Suppressor macrophage (primary cell): ENCODE measurements at places on chromosomes 5 and 9.

GRCh38 chr9:128231638-128232527 lies 28.7 kb downstream of the DNM1 start:
- DNase-seq = no peak

- peak; percentile 43 for DNase-seq
Observed at GRCh38 chr5:35869685-35870277, 13.1 kb downstream of the IL7R start.

DNA sequence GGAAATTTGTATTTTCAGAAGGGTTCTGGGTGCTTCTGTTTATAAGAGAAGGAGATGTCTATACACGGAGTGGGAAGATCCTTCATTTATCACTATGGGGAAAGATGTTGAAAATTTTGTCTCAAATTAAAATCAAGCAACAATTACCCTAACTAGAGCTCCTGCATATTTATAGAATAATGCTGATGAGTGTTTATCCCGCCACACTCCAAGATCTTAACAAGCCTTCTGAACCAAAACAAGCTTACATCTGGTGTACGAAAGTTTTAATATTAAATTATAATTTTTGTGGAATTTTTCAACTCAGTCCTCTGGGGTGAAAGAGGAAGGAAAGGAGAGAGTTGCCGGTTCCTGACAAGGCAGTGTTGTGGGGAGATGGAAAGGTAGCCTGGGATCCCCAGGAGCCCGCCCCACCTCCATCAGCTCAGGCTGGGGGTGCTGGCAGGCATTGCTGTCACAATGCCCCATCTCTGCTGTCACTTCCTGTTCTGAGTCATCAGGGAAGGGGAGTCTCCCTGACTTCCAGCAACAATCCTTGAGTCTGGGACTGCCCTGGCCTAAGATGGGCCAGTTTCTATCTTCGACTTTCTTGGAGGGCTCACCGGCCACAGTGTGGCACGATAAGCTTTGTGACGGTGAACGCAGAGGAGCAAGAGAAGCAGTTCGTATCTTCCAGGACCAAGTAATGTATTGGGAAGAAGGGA lies 64.5 kb downstream of the ERAP1 start:
- peak; percentile 41 for DNase-seq

GRCh38 chr9:91034521-91034920 lies 232.9 kb downstream of the SYK start:
- DNase-seq = no peak

- DNase-seq = no peak
Observed at GRCh38 chr9:84710701-84711397, 41.3 kb downstream of the NTRK2 start.

DNA sequence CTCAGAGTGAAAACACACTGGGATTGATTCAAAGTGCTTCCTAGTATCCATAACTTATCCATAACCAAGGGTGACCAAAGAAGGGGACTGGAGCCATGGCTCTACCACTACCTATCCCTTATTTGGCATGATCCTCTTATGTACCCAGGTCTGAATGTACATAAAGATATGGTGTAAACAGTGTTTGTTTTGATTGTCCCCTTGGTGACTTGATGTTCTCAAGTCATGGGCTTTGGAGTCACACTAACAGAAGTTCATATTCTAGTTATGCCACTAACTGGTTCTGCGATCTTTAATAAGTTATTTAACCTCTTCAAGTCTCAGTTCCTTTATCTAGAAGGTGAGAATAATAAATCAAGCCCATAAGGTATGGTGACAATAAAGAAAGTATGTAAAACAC lies 283.4 kb upstream of the PTGER4 start:
- DNase-seq = no peak

- DNase-seq = no peak
Observed at GRCh38 chr5:86570427-86571083, 47.2 kb upstream of the COX7C start.

GRCh38 chr9:118882684-118883083 lies 486.6 kb downstream of the BRINP1 start:
- no peak for DNase-seq

GRCh38 chr5:120093178-120093577 lies 370.9 kb upstream of the PRR16 start:
- peak; percentile 27 for DNase-seq

GRCh38 chr5:165616490-165617405 lies 2111.3 kb downstream of the MAT2B start:
- DNase-seq = peak; percentile 27

GRCh38 chr5:10982626-10983025 lies 221.6 kb upstream of the DAP start:
- no peak for DNase-seq
